ENCODE measurements at places on chromosomes 13 and 19. TPM values are rescaled to one million over a fixed set of nuclear protein-coding genes. Genes with fewer than 3 reads are reported as not detected.

DNA sequence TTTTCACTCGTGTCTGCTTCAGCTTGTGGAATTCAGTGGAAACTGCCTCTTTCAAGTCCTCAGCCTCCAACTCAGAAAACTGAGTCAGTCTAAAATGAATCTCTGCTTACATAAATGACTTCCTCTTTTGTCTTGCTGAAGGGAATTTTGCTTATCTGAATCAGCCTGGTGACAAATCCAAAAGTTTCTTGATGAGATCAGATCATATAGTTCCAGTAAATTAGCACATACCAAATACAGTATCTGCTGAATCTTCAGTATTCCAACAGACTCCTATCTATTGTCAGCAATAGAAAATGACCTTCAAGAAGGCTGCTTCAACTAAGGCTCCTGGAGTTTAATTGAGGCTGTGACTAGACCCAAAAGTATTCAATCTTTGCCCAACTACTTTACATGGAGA is 290.0 kb downstream of the MZT1 start:
- DNase-seq, result no peak

- no peak for DNase-seq
Observed at GRCh38 chr19:31289976-31290375, 59.3 kb downstream of the TSHZ3 start.

DNA sequence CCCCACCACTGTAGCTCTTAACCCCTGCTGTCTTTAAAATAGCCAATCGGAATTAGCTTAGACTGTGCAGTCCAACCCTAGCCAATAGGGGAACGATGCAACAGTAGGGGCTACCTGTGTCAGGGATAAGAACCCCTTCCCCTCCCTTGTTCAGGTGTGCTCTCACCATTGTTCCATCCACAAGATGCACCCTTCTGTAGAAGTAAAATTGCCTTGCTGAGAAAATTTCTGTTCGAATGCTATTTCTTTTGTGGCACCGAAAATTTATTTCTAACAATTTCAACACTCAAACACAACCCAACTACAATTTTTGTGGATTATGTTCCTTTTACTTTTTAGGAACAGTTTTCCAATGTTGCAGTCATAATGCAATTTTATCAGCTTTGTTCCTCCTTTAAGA is 3.6 kb upstream of the ZNF583 start:
- DNase-seq, result no peak

Gene C3
- 631 TPM for total RNA-seq
